ENCODE measurements at places on chromosomes 7 and 10.

- DNase-seq, result no peak
These were observed 1.2 kb downstream of the CCM2 start for GRCh38 chr7:45001138-45001694.

DNA sequence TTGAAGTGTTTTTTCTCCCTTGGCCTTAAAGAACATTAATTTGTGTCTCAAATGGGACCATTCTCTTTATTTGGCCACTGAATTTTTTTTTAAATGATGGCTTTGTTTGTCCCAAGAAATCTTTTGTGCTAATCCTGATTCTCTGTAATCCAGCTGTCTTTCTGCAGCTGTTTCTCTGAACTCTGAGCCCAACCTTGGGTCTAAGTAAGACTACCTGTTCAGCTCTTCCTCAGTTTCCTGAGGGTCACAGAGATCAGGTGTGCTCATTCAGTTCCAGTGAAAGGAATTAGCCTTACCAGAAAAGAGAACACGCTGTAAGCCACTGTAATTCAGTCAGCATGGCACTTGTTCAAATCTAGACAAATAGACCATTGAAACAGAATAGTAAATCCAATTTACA lies 94.2 kb downstream of the ANKIB1 start:
- no peak for DNase-seq

DNA sequence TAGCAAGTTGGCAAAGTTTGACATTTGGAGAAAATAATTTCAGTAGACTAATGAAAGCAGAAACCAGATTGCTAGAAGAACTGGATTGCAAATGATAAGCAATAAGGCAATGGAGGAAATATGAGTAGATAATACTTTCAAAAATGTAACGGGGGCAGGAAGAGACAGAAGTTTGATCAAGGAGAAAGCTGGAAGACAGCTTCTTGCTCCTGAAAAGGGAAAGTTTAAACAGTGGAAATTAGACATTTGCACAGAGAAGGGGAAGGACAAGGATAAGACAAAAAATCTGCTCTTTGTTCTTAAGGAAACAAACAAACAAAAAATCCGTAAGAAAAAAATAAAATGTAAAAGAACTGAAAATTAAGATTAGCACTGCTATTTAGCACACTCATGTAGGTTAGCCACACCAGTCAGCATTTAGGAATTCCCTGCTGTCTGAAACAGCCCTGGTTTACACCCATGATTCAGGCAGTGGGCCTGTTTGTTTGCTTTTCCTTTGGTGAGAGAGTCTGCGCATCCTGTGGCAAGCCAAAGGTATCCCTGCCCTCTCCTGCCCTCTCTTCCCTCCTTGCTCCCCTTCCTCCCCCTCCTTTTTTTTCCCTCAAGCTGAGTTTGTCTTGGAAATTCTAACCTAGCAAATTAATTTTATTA lies 104.3 kb upstream of the CAV2 start:
- peak; percentile 90 for DNase-seq

DNA sequence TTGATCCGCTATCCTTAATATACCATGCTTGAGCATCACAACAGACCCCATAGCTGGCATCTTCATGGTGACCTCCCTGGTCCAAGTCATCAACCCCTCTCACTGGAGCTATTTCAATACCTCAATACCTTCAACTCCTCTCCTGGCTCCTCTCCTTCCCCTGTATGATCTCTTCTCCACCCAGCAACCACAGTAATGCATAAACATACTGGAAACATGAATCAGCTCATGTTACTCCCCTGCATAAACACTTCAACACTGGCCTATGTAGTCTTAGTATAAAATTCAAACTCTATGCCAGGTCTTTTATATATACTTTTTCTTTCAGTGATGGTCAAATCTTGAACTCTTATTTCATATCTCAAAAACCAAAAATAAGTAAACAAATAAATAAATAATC lies 31.8 kb upstream of the TMEM273 start:
- peak; percentile 23 for DNase-seq

Measured in fibroblast of skin of right quadriceps (primary cell).